ENCODE measurements at places on chromosomes 7 and 10. TPM values are rescaled to one million over a fixed set of nuclear protein-coding genes. Genes with fewer than 3 reads are reported as not detected.
A peak's percentile ranks its signal among the peaks of the same experiment; 100 is the strongest.

DNA sequence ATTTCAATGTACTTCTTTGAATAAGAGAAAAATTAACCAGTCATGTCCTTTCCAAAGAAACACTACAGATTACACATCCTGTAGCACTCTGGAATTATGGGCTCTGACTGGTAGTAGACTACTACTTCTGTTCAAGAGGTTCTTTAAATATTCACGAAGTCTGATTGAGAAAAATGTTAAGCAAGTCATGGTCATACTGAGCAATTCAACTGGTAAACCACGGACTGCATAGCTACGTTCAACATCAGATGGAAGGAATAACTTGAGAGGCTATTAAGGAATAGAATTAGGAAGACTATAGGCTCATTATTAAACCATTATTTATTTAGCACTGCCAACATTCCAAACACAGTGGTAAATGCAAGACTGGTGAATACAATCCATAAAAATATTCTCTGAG lies 160.8 kb downstream of the IMMP2L start:
- no peak for DNase-seq

DNA sequence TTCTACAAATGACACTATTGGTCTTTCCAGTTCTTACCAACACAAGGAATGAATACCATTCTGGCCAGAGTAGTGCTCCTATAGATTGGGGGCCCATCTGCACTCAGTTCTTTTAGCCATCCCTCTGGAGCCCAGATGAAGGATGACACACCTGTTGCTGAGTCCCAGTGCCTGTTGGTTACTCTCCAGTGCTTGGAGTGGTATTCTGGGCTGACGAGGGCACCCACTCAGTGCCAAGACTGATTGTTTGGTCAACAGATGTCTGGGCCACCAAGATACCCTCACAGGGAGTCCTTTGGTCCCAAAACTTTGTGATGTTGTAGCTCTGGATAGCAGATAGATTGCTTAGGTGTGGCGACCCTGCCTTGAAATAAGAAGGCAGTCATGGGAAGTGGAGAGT lies 23.7 kb upstream of the ITGA8 start:
- no peak for DNase-seq

DNA sequence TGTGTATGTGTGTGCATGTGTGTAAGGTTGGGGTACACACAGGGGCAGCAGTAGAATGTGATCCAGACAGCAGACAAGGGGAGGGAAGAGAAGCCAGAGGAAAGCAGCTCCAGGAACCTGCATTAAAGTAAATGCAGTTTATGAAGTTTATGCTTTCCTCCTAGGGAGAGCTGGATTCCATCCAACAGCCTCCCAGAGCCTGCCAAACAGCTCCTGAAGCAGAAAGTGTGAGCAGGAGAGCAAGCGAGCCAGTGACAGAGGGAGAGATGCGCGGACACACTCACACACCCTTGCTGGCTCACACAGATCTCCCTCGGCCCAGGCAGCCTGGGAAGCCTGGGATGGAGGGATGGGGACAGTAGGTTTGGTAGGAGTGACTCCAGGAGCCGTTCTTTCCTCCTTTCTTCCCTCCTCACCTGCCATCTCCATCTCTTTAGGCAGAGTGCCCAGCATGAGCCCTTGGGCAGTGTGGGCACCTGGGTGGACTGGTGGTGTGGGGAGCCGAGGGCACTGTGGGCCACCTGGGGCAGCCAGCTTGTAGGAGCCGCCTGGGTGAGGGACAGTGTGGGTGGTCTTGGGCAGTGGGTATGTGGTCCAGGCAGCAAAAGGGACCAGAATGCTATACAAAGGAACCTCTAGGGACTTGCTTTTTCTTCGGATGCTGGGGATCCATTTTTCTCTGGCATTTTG lies 46.1 kb downstream of the PAX2 start:
- DNase-seq, result no peak

GRCh38 chr7:16693601-16694318 lies 47.8 kb downstream of the BZW2 start:
- no peak for DNase-seq

DNA sequence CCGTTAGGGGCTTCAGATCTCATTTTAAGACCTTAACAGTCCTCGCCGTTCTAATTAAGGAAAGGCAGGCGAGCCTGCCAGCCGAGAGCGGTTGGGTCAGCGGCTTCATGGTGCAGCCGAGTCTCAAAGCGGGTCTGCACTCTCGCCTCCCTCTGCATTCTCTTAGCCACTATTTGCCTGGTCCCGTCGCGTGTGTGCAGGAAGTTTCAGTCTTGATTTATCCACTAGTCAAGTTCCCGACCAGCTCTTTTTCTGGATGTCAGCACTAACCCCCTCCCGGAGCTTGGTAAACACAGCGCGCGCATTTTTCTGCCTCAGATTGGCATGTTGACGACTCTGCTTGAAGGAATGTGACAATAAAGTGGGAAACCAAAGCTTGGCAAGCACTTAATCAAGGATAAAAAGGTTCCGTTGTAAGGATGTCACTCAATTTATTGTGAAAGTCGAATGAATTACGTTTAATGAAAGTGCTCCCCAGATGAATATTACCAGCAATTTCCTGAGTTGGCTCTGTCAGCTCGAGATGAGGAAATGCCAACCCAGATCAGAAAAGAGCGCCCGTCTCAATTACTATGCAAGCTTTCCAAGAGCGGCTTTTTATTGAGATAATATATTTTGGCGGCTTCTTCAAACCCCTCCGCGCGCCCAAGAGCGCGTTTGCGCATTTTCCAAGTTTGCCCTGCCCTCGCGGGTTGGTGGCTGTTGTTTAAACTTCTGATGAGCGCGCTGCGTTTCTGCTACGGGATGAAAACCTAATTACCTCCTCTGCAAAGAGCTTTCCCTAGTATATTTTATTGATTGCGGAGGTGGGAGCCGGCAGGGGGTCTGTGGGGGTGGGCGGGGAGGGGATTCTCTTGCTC lies 7.9 kb downstream of the NXPH1 start:
- peak; percentile 6 for DNase-seq

FKBP6 gene
- polyA plus RNA-seq, result not detected
